CD4-positive, alpha-beta T cell treated with Interferon gamma for 1 hour (primary cell): ENCODE measurements at places on chromosomes 6 and 20.

- no peak for DNase-seq
Observed at GRCh38 chr20:35648836-35649235, 15.9 kb downstream of the CPNE1 start.

- DNase-seq, result no peak
Observed at GRCh38 chr20:17936286-17936760, 32.3 kb downstream of the SNX5 start.

- DNase-seq, result no peak
Observed at GRCh38 chr6:94401311-94401710, 982.0 kb upstream of the EPHA7 start.

- no peak for DNase-seq
Observed at GRCh38 chr6:107801173-107801886, 22.8 kb downstream of the SCML4 start.

GRCh38 chr6:135616655-135617054 is 119.1 kb upstream of the AHI1 start:
- no peak for DNase-seq

- DNase-seq, result no peak
Observed at GRCh38 chr6:148629592-148630465, 117.0 kb upstream of the UST start.

DNA sequence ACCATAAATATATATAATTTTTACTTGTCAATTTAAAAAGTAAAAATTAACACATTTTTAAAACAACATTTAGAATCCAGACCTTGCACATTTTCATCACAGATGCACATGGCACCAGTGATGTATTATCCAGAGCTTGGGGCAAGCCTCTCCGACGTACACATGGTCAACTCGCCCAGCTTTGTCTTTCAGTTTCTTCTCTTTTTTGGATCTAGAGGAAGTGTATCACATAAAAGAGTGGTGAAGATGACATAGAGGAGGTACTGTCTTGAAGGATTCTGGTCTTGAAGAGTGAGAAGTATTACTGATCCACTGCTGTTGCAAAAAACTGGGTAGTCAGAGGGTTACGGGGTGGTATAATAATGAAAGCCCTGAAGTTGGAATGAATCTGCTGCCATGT is 46.9 kb upstream of the TAB2 start:
- DNase-seq, result no peak

DNA sequence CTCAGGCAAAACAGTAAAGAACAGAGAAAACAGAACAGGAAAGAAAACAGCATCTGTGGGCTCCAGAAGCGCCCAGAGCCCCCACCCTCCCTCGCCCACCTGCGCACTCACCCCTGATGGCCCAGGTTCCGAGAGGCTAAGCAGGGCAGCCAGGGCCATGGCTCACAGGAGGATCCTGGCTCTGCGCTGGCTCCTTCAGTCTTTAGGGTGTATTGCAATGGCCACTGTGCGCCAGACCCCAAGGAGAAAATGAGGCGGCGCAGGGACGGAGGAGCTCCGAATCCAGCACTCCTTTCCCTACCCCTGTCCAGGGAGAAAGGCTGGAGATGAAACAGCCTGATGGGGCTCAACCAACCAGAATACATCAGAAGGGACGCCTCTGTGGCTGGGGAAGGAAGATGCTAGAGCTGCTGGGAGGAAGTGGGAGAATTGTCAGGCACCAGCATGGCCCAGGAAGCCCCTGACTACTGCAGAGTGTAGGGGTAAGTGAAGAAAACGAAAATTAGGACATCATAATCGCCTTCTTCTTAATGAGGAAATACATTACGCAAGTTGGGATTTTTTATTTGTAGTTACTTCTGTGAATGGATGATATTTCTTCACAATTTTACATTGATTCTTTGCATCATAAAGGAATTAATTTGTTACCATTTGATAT is 49.0 kb downstream of the COL11A2 start:
- DNase-seq, result no peak

DNA sequence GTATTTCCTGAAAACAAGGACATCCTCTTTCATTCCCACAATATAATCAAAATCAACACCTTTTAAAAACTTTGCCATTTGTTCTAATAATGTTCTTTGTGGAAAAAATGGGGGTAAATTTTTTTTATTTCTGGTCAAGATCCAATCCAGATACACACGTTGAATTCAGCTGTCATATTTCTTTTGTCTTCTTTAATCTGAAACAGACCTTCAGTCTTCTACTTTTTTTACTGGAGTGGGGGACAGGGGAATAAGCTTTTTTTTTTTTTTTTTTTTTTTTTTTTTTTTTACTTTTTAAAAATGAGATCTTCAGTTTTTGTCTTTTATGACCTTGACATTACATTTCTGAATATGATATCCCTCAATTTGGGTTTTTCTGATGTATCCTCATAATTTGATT is 69.1 kb downstream of the SCAND1 start:
- DNase-seq, result no peak

- no peak for DNase-seq
Observed at GRCh38 chr6:48775157-48775556, 664.2 kb upstream of the PTCHD4 start.

GRCh38 chr20:36507746-36508145 is 33.6 kb upstream of the MYL9 start:
- DNase-seq, result no peak

GRCh38 chr6:150116200-150116800 is 26.5 kb upstream of the PPP1R14C start:
- DNase-seq, result no peak

GRCh38 chr6:16901782-16902181 is 140.5 kb upstream of the ATXN1 start:
- DNase-seq, result no peak

GRCh38 chr6:16352258-16352635 is 113.9 kb downstream of the GMPR start:
- no peak for DNase-seq

- no peak for DNase-seq
Observed at GRCh38 chr6:89750338-89750737, 69.3 kb downstream of the MDN1 start.

DNA sequence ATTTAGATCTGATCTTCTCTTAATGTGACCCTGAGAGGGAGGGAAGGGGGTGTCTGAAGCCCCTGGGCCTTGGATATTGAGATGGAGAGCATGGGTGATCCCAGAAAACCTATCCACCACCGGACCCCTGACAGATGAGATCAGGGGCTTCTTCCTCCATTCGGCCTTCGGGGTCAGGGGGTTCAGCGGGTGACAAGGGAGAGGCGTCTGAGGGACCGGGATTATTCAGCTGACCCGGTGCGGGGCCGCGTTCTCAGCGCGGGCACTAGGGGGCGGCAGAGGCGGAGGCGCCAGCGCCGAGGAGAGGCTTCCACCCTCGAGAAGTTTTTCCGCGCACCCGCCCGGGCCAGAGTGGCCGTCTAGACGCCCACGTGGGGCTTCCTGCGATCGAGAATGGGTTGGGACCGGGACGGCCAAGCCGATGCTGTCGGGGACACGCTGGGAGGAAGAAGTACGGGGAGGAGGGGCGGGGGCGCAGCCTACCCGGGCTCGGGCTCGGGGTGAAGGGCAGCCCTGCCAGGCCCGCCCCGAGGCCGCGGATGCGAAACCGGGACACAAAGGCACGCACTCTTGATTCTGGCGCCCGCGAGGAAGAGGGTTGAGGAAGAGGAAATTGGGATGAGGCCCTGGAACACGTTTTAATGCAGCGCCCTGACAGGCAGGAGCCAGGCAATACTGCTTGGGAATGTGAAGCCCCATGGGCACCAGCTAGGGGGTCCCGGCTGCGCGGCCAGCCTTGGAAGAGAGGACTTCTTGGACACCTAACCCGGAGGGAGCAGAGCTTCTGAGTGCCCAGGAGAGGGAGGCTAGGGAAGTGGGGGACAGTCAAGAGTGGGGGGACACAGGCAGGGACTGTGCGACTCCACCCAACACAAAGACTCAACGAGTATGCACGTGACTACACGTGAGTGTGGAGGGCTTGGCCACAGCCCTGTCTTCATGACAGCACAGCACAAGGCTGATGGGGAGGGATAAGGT is 30.6 kb downstream of the COL11A2 start:
- DNase-seq, result peak; percentile 79
